DMS79 (cell line): ENCODE measurements at places on chromosomes 2 and 18.

DNA sequence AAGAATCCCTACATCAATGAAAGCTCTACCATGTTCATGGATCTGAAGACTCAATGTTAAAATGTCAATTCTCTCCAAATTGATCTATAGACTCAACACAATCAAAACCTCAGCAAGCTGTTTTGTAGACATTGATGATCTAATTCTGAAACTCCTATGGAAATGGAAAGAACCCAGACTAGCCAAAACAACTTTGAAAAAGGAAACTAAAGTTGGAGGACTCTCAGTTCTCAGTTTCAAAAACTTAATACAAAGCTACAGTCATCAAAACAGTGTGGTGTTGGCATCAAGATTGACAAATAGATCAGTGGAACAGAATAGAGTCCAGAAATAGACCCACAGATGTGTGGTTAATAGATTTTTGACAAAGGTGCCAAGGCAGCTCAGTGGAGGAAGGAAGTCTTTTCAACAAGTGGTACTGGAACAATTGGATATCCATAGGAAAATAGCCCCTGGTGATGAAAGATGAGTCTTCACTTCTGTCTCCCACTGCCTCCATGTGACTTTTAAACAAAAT is 30.4 kb downstream of the LBH start:
- no peak for DNase-seq

GRCh38 chr2:45922577-45922988 is 271.1 kb downstream of the PRKCE start:
- DNase-seq = peak; percentile 82

GRCh38 chr2:180753809-180754761 is 226.3 kb upstream of the UBE2E3 start:
- DNase-seq = no peak

GRCh38 chr2:167940346-167940725 is 307.1 kb downstream of the STK39 start:
- DNase-seq = no peak

GRCh38 chr2:143893371-143893770 is 626.5 kb downstream of the ZEB2 start:
- DNase-seq = no peak

- DNase-seq = no peak
Observed at GRCh38 chr2:46294176-46294836, 2.9 kb upstream of the EPAS1 start.

- no peak for DNase-seq
Observed at GRCh38 chr18:70121842-70122241, 83.6 kb downstream of the RTTN start.

GRCh38 chr2:96687266-96687665 is 44.7 kb downstream of the FER1L5 start:
- no peak for DNase-seq

DNA sequence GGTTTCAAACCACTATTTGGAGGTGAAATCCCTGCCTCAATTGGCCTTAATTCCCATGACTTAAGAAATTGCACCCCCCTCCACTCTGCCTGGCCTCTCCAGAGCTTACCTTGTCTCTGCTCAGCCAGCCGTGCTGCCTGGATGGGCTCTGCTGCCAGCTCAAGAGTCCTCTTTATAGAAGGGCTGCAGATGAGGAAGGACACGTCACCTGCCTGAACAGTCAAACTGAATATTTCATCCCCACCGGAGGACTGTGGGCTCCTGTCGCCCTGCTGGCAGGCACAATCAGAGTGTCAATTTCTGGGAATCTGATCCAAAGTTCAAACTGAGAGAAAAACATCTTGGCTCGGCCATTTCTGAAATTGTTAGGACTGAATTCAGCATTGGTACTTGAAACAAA is at the start of gene OTOS:
Gene OTOS (minus strand): TSS at position 148 of the 400 bp plus-strand sequence. CDS start 332 bp downstream, outside the sequence.
- DNase-seq = peak; percentile 94

- DNase-seq = no peak
Observed at GRCh38 chr2:100248044-100248330, 74.3 kb downstream of the LONRF2 start.

- no peak for DNase-seq
Observed at GRCh38 chr18:56933472-56933871, 213.4 kb upstream of the BOD1L2 start.

GRCh38 chr2:236731767-236732580 is 162.3 kb downstream of the ACKR3 start:
- DNase-seq = no peak

DNA sequence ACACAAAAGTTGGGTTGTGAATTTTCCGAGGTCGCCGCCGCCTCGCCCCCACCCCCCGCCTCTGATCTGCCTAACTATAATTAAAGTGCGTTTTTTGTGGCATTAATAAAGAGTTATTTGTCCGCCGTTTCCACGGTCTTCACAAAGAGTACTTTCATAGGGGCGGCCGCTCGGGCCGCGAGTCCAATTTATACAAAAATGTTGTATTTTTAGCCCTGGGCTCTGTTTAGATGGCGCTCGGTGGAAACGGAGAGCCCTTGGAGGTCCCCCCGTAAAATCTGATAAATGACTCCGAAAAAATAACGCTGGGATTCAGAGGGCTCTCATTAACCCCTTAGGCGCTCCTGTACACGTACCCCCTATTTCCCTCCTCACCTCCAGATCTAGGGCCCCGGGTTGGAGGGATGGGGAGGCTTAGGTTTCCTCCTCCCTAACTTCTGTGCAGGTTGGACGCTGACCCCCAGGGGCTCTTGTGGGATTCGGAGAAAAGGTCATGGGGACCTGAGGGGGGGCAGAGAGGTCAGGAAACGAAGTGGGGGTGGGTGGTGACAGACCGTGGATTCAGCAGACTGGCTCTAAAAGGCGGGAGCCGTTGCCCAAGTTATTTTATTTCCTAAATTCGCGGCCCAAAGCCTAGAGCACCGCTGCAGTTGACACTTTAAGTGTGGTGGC is 1.9 kb downstream of the CYP26B1 start:
- no peak for DNase-seq

- no peak for DNase-seq
Observed at GRCh38 chr2:218583983-218584850, 15.6 kb downstream of the CNOT9 start.

DNA sequence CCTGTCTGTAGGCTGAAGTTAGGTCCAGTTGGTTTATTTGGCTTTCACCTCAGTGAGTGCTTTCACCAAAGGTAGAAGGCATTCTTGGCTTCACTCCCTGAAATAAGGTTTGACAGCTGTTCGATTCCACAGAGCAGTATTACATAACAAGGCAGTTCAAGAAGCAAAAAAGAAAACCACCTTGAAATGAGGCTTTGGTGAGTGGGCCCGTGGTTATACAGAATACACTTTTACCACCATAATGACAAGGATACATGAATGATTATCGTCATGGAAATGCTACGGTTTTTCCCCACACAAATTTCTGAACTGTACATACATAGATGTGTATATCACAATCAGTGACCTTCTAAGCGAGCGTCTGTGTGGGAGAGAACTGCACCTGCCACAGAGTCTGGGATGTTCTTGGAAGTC is 80.0 kb upstream of the CHRNA1 start:
- peak; percentile 26 for DNase-seq

DNA sequence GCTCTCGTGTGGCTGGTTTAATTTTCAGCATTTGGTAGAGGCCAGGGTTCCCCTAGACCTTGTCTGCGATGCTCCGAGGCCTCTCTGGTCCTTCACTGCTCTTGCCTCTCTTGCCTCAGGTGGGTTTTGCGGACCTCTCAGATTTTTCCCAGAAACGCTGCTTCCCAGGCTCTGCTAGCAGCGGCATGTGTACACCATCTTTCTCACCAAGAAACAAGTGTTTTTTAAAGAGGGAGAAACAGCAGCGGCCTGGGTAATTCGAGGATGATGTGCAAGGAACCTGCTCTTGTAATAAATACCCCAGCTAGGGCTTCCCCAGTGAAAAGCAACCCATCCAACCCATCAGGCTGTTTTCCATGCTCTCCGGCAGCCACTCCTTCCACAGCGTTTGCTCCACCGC is 33.5 kb upstream of the COL6A3 start:
- no peak for DNase-seq

GRCh38 chr2:190158798-190159434 is 96.4 kb upstream of the MSTN start:
- DNase-seq = no peak

DNA sequence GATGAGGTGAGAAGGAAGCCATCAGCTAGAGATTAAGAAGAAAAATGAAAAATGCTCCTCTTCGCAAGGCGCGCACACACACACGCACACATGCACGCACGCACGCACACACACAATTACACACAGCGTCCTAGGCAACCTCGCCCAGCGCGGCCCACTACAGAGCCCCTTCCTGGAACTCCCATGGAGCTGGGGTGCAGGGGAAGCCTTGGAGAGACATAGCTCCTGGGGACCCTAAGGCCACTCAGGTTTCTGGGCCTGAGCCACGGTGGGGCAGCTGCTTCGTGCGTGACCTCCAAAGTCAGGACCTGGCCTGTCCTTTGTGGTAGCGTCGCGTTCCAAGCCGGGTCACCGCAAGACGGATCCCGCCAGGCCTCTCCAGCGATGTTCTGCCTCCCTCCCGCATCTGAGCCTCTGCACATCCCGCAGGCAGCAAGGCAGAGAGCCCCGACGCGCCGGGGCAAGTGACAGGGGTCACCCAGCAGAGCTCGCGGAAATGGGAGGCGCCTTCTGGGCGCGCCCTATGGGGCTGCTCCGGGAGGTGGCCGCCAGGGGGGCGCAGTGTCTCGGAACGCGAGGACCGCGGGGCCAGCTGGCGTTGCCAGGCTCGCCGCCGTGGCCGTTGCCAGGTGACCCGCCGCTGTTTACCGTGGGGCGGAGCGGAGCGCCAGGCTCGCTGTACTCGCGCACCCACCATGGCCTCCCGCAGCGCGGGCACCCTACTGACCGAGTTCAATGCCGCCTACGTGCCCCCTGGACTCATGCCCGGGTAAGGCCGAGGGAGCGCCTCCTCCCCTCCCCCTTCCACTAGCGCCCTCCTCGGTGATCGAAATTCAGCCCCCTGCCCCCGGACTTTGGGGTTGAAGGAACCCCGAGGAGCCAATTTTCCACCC is 79.0 kb downstream of the CIB4 start:
- peak; percentile 37 for DNase-seq

- DNase-seq = no peak
Observed at GRCh38 chr2:239188536-239188935, 212.3 kb downstream of the HDAC4 start.

- peak; percentile 37 for DNase-seq
Observed at GRCh38 chr2:30706534-30707303, 100.5 kb downstream of the CAPN13 start.

GRCh38 chr2:190432567-190433231 is 24.5 kb downstream of the MFSD6 start:
- no peak for DNase-seq

DNA sequence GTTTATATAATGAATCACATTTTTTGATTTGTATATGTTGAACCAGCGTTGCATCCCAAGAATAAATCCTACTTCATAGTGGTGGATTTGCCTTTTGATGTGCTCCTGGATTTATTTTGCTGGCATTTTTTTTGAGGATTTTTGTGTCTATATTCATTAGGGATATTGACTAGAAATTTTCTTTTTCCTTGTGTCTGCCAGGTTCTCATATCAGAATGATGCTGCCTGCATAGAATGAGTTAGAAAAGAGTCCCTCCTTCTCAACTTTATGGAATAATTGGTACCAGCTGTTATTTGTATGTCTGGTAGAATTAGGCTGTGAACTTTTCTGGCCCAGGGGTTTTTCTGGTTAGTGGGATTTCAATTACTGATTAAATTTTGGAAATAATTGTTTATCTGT is 457.4 kb upstream of the DSEL start:
- DNase-seq = no peak
